ENCODE measurements at places on chromosomes 5 and 9.

DNA sequence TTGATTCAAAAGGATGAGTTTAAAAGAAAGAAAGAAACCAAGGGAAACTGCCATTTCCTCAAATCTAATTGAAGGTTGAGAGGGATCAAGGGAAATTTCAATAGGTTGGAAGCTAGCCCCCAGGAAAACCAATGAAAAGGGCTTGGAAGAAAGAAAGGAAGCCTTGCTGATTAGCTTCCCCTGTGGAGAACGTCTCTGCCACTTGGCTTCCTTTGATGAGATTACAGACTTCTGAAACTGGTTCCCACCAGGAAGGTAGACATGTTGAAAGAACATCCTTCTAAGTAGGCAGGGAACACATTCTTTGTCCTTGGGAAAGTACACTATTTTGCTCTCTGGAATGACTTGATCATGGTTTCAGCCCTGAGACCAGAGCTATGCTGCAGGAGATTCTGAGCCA is 65.5 kb upstream of the DMRTA1 start:
- DNase-seq: no peak

- DNase-seq: no peak
These were observed 1111.4 kb downstream of the CDH18 start for GRCh38 chr5:18876565-18876964.

DNA sequence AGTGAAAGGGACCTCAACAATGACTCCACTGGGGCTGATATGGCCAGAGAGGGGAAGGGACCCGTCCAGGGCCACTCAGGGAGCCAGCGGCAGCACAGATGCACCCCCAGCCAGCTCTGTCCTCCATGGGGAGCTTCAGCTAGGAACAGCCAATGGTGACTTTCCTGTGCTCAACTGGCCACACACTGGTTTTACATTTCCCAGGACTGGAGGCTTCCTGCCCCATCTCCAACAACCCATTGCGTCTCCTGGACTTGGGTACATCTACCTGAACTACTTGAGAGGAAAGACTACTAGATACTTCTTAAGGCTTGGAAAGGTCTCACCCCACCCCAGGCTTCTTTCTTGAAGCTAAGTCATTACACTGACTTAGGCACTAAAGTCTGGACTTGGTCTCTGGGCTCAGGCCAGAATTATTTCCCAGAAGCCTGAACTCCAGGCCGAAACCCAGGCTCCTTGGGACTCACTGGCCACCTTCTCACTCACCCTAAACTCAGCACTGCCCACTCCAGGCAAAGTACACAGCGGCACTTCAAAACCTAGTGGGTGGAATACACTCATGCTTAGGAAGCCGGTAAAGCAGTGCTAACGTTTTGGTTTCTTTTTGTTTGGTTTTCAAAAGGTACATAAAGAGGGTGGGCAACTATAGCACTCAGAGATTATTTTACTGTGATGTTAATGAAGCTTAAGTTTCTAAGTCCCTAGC is 1.5 kb downstream of the IGFBPL1 start:
- no peak for DNase-seq

DNA sequence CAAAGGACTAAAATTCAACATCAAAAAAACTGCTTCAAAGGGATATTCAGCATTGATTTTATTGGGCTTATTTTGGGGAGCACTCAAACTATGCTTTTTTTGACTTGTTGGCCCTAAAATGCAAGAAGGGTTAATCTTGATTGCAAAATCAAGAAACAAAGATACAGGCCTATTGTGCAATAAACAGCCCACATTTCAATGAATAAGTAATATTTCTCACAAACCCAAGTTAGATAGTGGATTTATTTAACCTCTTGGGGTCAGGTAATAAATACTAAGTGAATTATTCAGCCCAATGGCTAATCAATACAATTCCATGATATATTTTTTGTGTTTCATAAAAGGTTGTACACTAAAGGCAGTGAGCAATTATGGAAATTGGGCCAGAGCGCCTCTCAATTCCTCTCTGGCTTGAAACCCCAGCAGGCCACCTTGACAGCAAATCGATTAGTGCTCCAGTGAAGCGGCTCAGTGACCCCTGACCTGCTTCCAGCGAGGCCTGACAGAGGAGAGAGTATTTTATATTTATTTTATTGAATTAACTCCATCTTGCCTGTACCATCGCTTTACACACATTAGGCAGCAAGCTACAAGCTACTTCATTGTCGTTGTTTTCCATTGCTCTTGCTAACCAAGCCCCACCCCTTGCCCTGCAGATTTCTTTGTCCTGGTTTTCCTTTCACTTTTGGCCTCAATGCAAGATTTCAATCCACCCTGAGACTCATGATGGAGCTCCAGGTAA is 65.5 kb downstream of the EBF1 start:
- DNase-seq: no peak

- no peak for DNase-seq
These were observed 219.6 kb downstream of the PLK2 start for GRCh38 chr5:58240322-58240721.

DNA sequence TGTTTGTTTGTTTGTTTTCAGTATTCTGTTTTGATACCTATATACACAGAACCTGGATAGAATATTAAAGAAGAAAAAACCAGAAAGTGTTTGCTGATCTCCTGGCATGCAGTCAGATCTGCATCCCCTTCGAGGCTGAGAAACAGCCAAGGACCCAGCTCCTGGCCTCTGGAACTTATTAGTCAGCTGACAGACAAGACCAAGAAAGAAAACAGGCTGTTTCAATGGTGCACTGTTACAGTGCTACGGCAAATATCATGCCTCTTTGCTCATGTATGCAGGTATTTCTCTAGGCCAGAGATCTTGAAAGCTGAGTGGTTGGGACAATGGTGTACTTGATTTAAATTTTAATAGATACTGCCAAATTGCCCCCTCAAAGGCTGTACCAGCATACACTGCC is 95.0 kb downstream of the C5orf15 start:
- no peak for DNase-seq

GRCh38 chr5:97002983-97003382 is 67.1 kb downstream of the LNPEP start:
- DNase-seq: no peak

DNA sequence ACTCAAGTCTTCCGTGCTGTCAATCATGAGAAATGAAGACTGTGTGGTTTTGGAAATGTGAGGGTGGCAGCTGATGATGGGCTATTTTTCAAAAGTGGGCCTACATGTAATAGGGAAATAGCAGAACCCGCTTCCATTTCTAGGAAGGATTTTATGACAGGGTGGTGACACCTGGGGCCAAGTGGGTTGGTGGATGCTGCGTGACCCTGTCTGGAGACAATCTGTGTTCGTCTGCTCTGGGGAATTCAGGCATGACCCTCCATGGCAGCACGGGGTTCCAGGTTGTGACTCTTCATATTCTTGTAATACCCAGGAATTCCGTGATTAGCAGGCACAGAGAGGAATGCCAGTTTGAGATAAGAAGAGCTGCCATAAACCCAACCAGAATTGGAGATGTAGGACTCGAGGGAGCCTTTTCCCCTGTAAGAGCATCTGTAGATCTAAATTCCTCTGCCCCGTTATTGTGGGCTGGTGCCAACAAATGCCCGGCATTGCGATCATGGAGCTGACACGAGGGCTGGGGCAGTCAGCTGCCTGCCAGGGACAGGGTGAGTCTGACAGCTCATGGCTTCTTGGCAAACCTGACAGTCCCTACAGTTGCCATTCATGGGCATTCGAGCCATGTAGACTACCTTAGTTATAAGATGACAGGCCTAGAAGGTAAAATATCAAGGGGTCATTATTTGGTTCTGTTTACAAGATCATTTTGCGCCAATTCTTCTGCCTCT is 279.7 kb downstream of the GADD45G start:
- DNase-seq: no peak

- no peak for DNase-seq
These were observed 276.6 kb downstream of the MAST4 start for GRCh38 chr5:66872736-66873331.

DNA sequence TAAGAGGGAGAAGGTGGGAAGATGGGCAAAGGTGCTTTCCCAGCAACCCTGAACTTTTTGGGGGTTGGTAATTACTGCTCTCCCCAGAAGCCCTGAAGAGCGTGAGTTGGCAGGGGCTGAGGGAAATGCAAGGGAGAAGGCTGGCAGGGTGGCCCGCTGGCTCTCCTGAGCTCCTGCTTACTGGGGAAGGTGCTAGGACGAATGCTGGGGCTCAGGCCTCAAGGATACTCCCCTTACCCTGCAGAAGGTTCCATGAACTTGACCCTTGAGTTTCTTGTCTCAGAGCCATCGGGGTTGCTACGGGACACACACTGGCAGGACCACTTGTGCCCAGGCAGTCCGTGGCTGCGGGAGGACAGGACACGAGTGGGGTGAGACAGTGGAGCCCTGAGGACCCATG is 1.2 kb downstream of the FAM163B start:
- DNase-seq: peak; percentile 17

- DNase-seq: no peak
These were observed 109.1 kb upstream of the RPS23 start for GRCh38 chr5:82387001-82387818.

- DNase-seq: no peak
These were observed 5.5 kb downstream of the MYORG start for GRCh38 chr9:34370970-34371880.

GRCh38 chr5:40784027-40784653 is 14.0 kb downstream of the PRKAA1 start:
- no peak for DNase-seq

DNA sequence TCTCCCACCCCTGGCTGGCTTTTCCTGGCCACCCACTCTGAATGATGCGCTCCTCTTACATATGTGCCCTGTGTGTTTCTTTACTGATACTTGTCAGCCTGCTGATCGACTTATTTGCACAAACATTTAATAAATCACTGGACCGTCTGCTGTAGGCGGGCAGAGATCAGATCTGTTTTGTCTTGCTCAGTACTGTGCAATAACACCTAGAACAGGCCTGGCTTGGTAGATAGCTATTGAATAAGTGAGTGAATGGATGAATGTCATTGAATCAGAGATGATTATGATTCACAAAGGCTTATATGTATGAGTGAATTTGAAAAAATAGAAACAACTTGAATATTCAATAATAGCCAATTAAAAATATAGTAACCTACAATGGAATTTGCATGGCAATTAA is 165.1 kb downstream of the RGS3 start:
- DNase-seq: no peak

DNA sequence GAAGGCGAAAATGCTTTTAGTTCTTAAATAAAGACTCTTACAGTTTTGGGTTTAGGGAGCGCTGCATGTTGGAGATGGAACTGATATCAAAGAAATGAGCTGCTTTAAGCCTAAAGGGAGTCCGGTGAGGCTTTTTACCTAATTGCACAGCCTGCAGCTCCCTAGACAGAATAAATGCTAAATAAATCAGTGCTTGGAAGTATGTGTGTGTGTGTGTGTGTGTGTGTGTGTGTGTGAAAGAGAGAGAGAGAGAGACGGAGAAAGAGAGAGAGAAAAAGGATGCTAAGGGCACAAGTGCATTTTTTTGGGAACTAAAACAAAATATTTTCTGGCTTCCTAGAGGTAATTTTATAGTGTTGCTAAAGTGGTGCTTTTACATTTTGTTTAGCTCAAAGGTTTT is 88.4 kb downstream of the MTRR start:
- no peak for DNase-seq

GRCh38 chr5:98231089-98231488 is 542.4 kb upstream of the RGMB start:
- DNase-seq: no peak

DNA sequence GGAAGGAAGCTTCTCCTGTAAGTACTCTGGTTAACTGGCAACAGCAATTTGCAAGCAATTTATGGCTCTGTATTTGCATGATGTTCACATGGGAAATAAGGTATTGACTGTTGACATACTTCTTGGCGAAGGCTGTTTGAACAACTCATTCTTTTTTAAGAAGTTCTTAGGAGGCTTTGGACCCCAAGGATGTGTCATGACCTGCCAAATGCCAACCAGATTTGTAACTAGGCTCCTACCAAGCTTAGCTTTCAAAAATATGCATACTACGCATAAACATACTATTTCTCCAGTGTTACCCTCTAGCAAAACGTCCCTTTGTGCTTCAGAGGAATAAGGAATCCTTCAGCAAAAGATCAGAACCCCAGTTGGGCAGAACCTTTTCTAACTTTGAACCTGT is 165.2 kb upstream of the MSX2 start:
- DNase-seq: no peak

- DNase-seq: no peak
These were observed 75.9 kb upstream of the DAB2 start for GRCh38 chr5:39500551-39501175.

GRCh38 chr9:26775391-26775790 is 117.2 kb downstream of the CAAP1 start:
- no peak for DNase-seq

- DNase-seq: no peak
These were observed 10.2 kb downstream of the ZNF169 start for GRCh38 chr9:94269264-94269663.

DNA sequence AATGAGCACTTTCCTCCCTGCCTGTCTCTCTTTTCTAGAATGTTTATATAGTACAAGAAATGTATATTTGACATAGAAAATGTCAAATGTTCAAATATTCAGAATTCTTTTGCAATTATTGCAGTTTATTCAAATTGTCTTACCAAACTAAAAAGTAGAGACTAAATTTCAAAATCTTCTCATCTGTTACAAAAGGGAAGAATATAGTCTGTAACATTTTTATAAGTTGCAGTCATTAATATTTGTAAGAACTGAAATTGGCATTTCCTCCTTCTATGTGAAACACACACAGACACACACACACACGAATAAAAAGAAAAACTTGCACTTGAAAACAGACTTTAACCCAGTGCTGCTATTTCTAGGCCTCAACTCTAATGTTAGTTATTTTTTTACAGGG is 56.4 kb downstream of the NR3C1 start:
- DNase-seq: no peak

DNA sequence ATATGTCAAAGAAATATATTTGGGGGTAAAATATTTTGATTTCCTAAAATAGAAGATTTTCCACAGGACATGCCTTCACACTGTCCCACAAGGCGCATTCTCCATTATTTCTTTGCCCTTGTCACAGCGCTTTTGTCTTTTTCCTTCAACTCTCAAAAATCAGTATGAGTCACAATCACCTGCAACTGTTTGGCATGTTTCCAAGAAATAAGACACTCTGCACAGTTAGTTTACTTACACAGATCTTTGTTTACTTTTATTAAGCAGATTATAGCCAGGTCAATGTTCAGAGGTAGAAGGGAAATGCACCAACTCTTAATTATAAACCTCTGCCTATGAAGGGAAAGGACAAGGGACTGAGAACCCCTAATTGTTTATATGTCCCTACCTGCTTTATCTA is 9.5 kb downstream of the CEMIP2 start:
- DNase-seq: no peak

DNA sequence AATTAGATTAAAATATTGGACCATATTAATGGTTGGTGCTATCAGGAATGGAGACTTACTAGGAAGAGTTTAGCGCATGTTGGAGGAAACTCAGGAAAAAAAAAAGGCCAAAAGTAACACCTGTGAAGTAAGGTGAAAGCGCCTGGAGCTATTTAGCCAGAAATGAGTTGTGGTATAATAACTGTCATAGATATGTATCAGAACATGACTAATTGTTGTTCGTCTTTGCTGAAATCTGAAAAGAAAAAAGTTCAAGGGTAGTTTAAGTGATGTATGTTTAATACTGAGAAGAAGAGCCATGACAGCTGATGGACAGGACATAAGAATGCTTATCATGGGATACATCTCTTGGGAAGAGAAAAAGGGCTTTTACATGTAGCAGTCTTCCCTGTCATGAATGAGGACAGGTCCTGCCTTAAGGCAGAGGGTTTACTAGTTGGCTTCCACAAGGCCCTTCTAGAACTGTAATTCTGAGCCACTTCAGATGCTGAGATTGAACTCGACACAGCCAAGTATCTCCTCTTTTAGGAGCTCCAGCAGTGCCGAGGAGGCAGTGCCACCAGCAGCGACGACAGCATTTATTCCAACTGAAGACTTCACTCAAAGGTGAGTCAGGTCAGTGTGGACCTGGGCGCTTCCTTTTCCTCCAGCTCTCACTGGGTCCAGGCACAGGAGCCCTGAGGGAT is 940 bp upstream of the CAMK4 start:
- DNase-seq: no peak
